Astrocyte of the spinal cord (primary cell): ENCODE measurements at places on chromosomes 4 and X.

GRCh38 chr4:147790412-147790811 lies 58.5 kb downstream of the ARHGAP10 start:
- no peak for DNase-seq

- DNase-seq, result peak; percentile 7
Measured at GRCh38 chrX:10327651-10328050, 170.9 kb downstream of the CLCN4 start.

GRCh38 chr4:48799157-48799556 lies 19.1 kb upstream of the FRYL start:
- DNase-seq, result no peak

DNA sequence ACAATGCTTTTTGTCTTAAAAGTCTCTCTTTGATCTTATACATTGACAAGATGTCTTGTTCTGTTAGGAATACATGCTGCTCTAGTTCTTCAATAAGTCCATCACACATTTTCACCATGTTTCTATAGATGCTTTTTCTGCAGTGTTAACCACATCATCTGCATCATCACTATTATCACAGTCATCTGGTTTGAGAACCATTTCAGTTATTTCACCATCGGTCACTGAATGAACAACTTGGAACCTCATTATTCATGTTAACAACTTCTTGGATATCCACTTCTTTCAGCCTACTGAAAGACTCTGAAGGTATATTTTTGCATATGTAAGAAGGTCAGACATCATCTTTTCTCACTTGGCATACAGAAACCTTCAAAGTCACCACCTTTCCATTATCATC lies 975.2 kb downstream of the STIM2 start:
- no peak for DNase-seq

DNA sequence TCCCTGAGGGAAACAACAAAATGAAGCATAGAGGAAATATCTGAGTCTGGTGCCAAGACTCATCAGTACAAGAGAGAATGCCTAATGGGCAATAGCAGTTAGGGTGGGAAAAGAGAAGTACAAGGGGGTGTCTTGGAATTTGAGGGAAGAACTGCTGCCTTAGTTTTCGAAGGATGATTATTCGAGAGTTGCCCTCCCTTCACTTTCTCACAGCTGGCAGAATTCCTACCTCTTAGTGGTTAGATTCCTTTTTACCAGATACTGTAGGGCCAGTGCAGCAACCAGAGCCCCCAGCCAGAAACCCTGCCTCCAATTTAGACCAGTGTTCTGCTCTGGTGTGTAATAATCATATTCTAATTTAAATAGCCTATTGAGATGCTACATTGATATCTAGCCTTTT lies 56.5 kb downstream of the NFKB1 start:
- no peak for DNase-seq

- DNase-seq, result peak; percentile 16
Measured at GRCh38 chr4:179586460-179586859, 2144.2 kb upstream of the AGA start.

DNA sequence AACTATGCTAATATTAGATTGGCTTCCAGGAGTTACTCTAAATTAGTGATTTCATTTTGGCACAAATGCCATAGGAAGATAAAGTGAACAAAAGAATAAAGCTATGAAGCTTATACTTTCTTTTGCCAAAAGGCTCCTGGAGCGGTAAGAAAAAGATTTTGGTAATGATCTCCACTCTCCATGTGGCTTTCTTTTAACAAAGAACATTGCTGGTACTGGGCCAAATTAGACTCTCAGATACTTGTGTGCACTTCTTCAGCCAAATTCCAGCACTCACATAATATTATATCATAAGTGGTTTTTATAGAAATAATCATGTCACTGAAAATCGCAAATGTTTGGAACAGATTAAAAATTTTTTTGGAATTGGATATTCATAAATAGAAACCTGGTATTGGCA lies 142.4 kb upstream of the FGF13 start:
- DNase-seq, result no peak

DNA sequence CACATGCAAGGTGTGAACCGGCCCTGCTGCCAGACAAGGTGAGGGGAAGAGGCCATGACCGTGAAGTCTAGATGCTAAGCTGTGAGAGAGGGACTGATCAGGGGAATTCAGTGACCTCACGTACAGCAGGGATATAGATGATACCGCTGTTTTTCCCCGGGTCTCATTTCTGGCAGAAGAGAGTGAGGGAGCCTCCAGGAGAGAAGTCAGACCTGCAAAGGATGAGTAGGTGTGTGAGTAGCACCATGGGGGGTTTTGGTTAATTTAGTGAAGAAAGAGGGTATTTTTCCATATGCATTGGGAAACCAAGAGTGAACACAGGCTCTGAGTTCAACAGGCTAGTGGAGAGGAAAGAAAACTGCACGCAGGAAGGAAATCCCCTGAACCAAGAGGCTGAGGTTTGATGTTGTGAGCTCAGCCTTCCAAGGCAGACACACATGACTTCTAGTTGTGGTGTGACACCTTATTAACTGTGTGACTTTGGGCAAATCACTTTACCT lies 127.6 kb upstream of the GATB start:
- no peak for DNase-seq
